ENCODE measurements at places on chromosomes 3 and 15. TPM values are rescaled to one million over a fixed set of nuclear protein-coding genes. Genes with fewer than 3 reads are reported as not detected.

GRCh38 chr3:151999936-152000335, 126.5 kb downstream of the SUCNR1 start:
- DNase-seq: no peak

TGM4 gene
- 0.10 TPM for polyA plus RNA-seq

- no peak for DNase-seq
These were observed 8.7 kb upstream of the WNT7A start for GRCh38 chr3:13888576-13888975.

- DNase-seq: peak; percentile 87
These were observed 70.5 kb upstream of the ATP10A start for GRCh38 chr15:25933456-25934158.

PLCL2 gene
- 0.92 TPM for polyA plus RNA-seq

- DNase-seq: no peak
These were observed 475.6 kb upstream of the PROK2 start for GRCh38 chr3:72260588-72260910.

ARNT2 gene
- polyA plus RNA-seq: 18.2 TPM

DNA sequence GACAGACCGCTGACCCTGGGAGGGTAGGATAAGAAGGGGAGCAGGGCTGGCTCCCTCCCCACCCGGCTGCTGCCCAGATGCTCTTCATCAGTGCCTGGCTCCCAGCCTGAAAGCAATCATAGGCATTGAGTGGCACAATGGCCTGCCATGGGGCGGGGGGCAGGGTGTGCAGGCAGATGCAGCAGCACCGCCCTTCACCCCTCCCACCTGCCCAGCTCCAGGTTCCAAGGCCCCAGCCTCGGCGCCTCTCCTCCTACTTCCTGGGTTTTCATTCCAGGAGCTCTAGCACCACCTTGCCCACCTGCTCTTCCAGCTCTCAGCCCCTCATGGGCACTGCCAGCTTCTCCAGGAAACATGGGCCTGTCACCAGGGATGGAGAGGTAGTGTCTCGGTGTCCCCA, 101.7 kb downstream of the MEGF11 start:
- DNase-seq: no peak

DNA sequence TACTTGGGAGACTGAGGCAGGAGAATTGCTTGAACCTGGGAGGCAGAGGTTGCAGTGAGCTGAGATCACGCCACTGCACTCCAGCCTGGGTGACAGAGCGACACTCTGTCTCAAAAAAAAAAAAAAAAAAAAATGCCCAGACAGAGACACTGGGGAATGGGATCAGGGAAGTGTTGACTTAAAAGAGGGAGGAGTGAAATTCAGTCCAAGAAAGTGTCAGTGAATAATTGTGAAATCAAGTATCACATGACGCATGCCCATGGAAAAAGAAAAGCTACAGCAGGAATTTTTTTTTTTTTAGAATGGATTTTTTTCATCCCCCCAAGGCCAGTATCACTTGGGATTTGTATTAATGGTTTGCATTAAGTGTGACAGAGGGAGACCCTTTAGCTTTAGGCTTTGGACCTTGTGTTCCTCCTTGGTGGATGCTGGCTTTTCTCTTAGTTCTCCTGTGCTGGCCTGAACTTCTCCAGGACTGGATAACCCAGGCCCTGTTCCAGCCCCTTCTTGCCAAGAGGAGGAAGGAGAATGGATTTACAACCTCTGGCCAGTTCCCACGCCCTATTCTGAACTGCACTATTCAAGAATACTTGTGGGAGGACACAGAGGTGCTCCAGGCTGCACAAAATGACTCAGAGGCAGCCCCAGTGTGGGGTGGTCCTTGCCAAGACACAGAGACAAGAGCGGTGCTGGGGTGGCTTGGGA, 36.7 kb upstream of the ZNF774 start:
- DNase-seq: peak; percentile 56

TMC3 gene
- polyA plus RNA-seq: not detected

GRCh38 chr15:78457101-78457500, 19.1 kb downstream of the IREB2 start:
- DNase-seq: peak; percentile 69

LRRC31 gene
- not detected for polyA plus RNA-seq

PCOLCE2 gene
- polyA plus RNA-seq: 0.50 TPM

CLCN2 gene
- 5.8 TPM for polyA plus RNA-seq

- DNase-seq: no peak
These were observed 138.8 kb downstream of the SNRPN start for GRCh38 chr15:25093455-25094029.

- DNase-seq: no peak
These were observed 464.5 kb downstream of the RBMS3 start for GRCh38 chr3:29745232-29745870.

DNA sequence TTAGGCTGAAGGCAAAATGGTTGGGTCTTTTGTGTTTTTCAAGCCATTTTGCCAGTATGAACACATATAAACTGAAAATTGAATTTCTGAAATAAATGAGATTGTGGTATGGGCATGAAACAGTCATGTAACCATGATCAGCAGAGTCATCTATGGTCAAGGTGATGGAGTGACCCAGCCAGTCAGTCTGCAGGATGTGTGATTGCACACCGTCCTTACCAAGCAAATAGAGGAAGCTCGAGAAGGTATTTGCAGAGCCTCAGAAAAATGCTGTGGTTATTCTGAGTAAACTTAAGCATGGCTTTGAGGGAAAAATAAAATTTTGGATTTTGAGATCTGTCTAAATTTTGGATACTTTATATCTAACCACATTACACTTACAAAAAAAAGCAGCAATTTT, 95.9 kb upstream of the RNF7 start:
- DNase-seq: no peak

CBLB gene
- 10.1 TPM for polyA plus RNA-seq

DNA sequence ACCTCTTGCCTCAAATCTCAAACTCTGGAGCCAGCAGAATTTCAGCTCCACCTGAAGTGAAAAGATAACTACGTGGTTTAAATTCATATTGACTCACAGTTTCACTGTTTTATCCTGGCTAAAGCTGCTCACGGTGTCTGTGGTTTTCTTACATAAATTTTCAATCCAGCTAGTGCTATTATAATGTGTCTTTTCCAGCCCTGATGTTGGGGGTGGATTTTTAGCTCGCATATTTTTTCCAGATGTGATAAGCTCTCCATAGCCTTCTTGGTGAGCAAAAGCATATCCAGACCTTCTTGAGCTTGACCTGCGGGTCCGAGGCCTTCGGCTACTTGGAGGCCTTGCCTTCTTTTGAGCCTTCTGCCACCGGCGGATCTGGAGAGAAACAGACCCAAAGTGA, 239.3 kb downstream of the DTWD1 start:
- DNase-seq: peak; percentile 87

RETNLB gene
- not detected for polyA plus RNA-seq

DNA sequence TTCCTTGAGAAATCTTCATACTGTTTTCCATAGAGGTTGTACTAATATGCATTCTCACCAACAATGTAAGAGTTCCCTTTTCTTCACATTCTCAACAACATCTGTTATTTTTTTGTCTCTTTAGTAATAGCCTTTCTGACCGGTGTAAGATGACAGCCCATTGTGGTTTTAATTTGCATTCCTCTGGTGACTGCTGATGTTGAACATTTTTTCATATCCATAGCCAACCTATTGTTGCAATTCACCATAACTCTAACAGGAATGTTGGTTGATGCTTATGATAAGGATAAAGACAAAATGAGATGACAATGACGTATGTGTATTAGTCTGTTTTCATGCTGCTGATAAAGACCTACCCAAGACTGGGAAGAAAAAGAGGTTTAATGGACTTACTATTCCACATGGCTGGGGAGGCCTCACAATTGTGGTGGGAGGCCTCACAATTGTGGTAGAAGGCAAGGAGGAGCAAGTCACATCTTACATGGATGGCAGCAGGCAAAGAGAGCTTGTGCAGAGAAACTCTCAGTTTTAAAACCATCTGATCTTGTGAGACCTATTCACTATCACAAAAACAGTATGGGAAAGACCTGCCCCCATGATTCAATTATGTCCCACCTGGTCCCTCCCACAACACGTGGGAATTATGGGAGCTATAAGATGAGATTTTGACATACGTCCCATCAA, 37.6 kb upstream of the RHCG start:
- DNase-seq: no peak

RAB43 gene
- polyA plus RNA-seq: 15.7 TPM

DNA sequence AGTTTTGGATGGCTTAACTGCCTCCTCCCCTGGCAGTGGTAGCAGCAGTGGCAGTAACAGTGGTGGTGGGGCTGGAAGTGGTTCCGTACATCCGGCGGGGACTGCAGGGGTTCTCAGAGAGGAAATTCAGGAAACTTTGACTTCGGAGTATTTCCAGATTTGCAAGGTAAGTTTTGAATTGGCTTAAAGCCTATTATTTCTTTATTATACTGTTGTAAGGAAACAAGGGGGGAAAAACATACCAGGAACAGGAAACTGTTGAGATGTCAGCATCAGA, 1.5 kb downstream of the STXBP5L start:
- DNase-seq: no peak

TNNC1 gene
- polyA plus RNA-seq: 4.6 TPM

NMB gene
- polyA plus RNA-seq: 5.1 TPM

DNA sequence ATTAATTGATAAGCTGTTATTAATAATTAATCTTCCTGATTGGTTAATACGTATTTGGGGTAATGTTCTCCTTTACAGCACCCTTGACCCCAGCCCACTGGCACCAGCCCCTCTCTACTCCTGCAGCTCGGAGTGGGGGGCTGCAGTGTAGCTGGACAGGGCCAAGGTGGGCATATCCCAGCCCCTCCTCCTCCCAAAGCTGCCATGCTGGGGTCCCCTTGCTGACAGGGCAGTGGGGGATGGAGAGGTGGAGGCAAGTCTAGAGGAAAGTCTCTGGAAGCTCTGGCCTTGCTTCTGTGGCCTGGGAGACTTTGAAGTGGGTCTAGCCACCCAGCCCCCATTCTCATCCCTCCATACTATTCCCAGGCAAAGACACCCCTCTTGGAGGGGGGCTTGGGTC, 35.8 kb downstream of the HCN4 start:
- DNase-seq: no peak

GRCh38 chr3:52321481-52321880, 5.4 kb downstream of the DNAH1 start:
- DNase-seq: no peak

ADGRG7 gene
- polyA plus RNA-seq: not detected

DNA sequence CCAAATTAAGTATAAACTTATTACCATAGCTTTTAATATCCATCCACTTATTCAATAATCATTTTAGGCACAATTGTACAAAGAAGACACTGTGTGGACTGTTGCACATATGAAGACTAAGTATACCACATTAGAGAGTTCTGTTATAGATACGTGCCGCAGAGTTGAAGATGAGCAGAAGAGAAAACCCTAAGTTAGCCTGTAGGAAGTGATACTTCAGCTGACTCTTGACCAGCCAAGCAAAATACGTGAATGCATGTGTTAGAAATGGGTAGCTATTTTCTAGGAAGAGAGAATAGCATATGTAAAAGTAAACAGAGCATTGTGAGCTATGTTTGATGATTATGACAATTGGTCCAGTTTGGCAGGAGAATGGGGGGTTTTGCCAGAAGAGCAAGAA, 272.0 kb upstream of the ATP11B start:
- DNase-seq: no peak

PLIN1 gene
- polyA plus RNA-seq: 0.07 TPM

FGD5 gene
- polyA plus RNA-seq: not detected

ACTC1 gene
- 2.8 TPM for polyA plus RNA-seq

DNA sequence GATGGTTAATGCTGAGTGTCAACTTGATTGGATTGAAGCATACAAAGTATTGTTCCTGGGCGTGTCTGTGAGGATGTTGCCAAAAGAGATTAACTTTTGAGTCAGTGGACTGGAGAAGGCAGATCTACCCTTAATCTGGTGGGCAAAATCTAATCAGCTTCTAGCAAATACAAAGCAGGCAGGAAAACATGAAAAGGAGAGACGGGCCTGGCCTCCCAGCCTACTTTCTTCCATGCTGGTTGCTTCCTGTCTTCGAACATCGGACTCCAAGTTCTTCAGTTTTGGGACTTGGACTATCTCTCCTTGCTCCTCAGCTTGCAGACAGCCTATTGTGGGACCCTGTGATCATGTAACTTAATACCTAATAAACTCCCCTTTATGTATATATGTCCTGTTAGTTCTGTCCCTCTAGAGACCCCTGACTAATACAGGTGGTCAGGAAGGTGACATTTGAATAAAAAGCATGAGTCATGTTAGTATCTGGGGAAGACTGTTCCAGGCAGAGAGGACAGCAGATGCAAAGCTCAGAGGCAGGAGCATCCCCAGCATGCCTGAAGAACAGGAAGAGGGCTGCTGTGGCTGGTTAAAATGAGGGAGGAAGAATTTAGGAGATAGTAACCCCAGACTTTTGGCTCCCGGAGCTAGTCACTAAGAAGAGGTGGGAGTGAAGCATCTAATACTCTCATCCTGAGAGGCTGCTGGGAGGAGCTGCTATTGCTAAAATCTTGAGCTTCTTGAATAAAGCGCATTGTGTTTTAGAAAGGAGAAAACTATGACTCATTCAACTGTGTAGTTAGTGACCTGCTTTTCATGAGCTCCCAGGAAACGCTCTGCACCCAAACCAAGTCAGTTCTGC, 207.4 kb upstream of the HES1 start:
- no peak for DNase-seq

DNA sequence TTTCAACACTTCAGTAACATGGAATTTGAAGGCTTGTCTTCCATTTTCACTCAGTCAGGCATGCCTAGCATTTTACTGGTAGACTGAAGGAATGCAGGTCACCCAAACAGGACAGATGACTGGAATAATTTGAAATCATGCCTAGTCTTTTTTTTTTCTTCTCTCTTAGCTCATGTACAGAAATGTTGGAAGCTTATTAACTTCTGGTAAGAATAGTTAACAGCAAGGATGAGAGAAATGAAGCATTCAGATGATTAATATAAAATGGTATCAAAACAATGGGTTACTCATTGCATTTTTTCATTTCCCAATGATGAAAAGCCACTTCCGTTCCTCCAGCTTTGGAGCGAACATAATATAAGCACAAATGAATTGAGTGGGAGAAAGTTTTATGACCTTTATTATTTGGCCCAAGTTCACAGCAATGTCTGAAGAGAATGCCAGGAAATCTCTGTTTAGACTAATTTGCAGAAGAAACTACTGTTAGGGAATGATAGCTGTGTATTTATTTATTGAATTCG, 431.6 kb upstream of the RASGRP1 start:
- peak; percentile 90 for DNase-seq

DNA sequence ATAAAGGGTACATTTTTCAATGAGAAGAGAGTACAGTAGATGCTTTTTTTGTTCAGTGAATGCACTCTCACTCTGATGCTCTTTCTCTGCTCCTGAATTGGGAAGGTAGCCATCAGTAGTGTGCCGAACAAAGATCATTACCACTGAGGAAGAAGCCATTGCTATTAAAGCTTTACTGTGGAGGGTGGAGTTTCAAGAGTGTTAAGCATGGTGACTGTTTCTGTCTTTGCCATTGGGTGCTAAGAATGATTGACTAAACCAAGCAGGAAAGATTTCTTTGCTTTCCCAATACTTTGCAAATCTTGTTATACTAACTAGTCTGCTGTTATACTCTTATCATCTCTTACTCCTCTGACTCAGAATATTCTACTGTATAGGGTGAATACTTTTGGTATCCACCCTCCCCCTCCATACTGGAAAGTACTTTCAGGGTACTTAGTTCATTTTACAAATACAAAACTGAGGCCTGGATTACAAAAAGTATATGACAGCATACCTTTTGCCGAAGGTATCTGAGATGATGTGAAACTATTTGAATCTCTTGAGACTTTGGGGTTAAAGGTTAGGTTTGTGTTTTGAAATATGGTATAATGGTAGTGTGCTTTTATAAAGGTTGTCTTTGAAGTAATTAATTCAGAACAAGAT, 1.7 kb downstream of the RAB11A start:
- DNase-seq: peak; percentile 77

LARP6 gene
- polyA plus RNA-seq: 146 TPM

- DNase-seq: no peak
These were observed 174.9 kb downstream of the NSMCE3 start for GRCh38 chr15:29094711-29095110.

GRCh38 chr15:88917760-88918159, 4.6 kb upstream of the MFGE8 start:
- no peak for DNase-seq
